ENCODE measurements at places on chromosomes 6 and 20.

DNA sequence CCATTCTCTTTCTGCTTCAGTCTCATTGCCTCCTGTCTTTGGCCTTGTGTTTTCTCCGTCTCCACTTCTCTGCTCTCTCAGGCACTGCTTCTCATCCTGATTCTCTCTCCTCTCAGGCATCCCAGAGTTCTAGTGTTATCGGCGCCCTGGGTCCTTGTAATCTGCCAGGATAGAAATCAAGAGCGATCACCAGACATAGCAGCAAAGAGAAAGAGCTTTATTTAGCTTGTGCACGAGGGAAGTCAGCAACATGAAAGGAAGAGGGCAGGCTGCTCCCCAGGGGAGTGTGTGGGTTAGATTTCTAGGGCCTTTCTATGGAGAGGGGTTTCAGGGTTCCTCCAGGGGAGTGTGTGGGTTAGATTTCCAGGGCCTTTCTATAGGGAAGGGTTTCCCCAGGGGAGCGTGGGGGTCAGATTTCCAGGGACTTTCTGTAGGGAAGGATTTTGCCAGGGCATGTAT lies 32.5 kb downstream of the SUN5 start:
- peak; percentile 20 for DNase-seq

- no peak for DNase-seq
These were observed 39.5 kb downstream of the PPP1R16B start for GRCh38 chr20:38844963-38845362.

DNA sequence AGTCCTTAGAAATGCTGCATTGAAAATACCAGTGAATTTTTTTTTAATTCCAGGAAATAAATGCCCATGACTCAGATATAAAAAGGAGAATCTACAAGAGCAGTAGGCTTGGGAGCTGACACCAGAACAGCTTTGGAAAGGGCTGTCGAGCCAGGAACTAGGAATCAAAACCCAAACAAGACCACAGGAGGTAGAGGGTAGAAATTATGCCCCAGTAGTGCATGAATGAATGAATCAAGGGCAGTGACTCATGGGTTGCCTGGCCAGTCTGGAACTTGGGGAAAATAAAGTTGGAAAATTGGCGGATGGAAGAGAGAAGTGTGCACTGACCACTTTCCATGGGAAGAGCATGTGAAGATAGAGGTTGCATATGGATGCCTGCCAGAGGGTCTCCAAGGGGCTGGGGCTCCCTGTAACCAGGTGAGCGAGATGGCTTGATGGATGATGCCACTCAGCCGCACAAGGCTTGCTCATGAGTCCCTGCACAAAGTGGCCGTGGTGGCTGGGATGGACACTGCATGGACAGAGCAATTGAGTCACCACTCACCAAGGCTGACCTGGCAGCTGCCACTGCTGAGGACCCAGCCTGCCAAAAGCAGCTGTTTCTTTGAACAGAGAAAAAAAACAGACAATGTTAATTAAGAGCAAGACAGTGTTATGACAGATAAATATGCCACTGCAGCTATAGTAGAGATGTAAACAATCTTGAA lies 15.2 kb upstream of the MCCD1 start:
- no peak for DNase-seq

DNA sequence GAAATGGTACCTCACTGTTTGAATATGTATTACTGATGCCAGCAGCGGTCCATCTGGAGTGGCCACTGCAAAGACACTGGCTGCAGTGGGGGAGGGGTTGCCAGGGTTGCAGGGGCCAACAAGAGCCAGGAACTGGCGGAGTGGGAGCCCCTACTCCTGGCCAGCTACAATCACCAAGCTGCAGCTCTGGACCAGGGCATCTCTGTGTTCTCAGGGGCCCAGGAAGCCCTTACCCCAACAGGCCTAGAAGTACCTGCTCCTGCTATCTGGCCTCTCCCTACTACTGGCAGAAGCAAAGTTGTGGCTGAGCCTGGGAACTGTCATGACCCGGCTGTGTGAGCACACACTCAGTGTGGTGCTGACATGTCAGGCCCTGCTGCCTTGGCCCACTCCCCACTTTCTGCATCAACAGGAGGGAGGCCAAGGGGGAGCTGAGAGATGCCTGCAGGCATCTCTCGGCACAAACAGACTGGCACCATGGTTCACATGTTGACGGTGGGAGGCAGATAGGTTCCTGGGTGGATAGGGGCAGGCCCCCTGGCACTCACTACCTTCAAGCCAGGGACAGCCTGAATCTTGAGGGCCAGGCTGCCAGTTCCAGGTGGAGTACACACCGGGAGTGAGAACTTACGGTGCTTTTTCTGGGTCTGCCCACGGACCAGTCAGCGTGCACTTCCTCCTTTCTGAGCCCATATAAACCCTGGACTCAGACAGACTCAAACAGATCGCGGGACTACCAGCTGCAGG lies 1188.0 kb downstream of the GRIK2 start:
- no peak for DNase-seq

GRCh38 chr20:57329608-57330221 lies at the start of gene SPO11:
TSS of gene SPO11 (plus strand) at chr20:57329803. CDS start at chr20:57329868, 65 bp downstream.
- no peak for DNase-seq

DNA sequence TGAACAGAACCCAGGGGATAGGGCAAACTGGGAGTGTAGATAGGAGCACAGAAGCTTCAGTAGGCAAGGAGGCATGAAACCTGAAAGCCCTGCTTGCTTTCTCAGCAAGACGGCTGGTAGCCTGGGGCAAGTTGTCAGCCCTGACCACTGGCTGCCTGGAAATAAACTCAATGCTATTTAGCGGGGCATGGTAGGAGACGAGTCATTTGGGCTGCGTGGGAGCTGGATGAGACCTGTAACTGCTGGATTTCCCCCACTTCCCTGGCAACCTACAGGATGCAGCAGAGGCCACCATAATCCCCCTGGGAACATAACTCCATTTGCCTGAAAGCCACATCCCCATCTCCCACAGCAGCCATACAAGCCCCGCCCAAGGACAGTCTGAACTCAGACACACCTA lies 332.6 kb upstream of the TBX18 start:
- no peak for DNase-seq

DNA sequence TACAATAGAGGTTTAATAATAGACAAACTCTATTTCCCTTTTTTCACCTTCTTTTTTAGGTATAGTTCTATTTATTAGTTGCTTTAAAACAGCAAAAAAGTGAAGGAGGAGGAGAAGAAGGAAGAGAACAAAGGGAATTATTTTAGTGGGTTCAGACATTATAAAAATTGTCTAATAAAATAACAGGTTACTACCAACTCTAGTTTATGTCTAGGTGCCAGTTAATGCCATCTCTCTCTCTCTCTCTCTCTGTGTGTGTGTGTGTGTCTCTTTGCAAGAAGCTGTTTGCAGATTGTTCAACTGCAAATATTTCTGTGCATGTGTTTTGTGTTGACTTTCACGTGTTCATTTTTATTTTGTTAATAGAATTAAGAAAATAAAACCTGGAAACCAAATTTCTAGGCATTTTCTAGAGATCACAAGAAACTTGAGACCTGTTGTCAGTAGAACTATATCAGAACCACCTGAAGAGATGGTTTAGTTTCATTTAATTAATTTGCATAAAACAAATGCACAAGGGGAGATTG lies 313.5 kb upstream of the SGK1 start:
- DNase-seq = no peak

DNA sequence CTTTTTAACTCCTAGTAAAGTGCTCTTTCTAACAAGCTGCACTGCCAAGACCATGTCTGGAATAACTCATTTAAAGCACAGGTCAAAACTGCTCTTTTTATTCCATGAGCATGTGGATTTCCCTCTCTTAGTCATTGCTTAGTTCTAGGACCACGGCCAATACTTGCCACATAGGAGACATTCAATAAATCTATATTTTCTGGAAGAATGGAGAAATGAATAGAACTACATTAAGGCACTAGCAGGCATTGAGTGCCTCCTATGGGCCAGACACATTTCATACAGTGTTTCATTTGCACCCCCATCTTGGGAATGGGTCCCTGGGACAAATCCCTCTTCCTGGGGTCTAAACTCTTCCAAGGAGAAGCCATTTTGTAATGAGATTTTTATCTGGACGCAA lies 552.8 kb upstream of the CITED2 start:
- DNase-seq = no peak

DNA sequence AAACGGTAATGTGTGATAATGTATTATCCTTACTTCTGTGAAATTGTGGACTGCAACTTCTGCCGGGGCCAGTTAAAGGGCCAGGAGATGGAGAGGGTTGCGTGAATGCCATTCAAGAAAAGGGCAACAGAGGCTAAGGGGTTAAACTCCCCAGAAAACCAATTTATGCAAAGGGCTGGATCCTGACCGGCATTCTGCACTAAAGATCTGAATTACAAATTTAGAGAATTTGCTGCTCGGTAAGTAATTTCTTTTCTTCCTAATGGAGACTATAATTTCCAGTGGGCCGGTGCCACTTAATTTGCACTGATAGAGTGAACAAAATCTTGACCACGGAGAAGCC lies 130.1 kb downstream of the BCAS1 start:
- DNase-seq = no peak

DNA sequence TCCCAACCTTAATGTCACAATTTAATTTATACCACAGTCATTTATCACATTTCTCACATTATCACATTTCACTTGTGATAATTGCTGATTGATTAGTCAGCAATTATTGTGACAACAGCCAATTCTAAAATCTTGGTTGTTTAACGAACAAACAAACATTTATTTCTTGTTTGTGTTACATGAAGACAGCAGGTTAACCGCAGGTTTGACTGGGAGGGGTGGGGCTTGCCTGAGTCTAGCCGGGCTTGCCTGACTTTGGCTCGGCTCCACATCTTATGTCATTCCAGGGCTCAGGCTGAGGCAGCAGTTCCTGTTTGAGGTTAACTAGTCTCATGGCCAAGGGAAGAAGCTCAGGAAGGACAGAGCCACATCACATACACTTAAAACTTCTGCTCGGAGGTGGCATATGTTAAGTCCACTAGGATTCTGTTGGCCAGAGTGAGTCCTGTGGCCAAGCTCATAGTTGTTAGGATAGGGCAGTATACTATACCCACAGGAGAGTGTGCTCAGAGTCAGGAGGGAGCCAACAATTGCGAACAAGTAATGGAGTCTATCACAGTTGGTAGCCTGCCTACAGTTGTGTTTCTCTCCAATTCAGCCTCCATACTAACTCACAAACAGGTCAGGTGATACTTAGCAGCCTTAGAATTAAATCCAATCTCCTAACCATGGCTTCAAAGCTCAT lies 90.0 kb upstream of the IFNGR1 start:
- DNase-seq = peak; percentile 15

- DNase-seq = no peak
These were observed 23.5 kb upstream of the SMIM29 start for GRCh38 chr6:34272013-34272926.

GRCh38 chr6:52012582-52012981 lies 74.8 kb downstream of the PKHD1 start:
- no peak for DNase-seq

DNA sequence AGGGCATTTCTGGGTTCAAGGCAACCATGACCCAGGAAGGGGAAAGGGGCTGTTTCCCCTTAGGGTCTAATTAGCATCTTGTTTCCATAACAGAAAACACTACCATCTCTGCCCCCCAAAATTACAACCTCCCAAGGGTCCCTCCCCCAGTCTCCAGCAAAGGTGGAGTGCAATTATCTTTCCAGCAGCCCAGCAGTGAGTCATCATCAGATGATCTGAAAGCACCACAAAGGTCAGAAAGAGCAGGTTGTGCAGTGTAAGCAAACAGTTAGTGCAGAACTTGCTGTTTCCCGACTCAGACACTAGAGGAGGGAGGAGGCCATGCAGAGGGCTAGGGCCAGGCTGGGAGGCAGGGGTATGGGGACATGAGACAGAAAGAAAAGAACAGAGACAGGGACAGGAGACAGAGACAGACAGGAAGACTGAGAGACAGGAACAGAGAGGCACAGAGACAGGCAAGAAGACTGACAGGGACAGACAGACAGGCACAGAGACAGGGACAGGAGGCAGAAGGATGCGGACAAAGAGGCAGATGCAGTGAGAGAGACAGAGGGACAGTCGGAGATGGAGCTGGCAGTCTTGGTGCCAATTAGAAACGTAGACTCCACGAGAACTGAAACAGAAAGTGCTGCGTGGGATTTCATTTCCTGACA lies 62.5 kb downstream of the PYGB start:
- peak; percentile 67 for DNase-seq

GRCh38 chr20:38893056-38893564 lies 33.1 kb upstream of the FAM83D start:
- DNase-seq = peak; percentile 27

GRCh38 chr20:7967199-7967844 lies 27.1 kb upstream of the HAO1 start:
- DNase-seq = no peak

DNA sequence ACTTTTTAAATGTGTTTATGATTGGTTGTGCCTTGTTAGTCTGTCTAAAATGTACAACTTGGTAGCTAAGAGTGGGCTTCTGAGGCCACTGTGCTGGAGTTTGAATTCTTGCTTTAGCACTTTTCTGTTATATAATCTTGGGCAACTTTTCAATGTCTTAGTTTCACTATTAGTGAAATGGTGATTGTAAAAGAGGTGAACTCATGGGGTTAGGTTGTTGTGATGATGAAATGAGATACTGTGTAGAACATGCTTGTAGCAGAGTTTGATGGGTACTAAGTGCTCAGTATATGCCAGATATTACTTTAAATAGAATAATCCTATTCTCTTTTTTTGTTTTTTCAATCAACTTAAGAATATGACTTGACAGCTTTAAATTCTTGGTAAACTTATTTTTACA lies 624.7 kb downstream of the CD109 start:
- DNase-seq = no peak

DNA sequence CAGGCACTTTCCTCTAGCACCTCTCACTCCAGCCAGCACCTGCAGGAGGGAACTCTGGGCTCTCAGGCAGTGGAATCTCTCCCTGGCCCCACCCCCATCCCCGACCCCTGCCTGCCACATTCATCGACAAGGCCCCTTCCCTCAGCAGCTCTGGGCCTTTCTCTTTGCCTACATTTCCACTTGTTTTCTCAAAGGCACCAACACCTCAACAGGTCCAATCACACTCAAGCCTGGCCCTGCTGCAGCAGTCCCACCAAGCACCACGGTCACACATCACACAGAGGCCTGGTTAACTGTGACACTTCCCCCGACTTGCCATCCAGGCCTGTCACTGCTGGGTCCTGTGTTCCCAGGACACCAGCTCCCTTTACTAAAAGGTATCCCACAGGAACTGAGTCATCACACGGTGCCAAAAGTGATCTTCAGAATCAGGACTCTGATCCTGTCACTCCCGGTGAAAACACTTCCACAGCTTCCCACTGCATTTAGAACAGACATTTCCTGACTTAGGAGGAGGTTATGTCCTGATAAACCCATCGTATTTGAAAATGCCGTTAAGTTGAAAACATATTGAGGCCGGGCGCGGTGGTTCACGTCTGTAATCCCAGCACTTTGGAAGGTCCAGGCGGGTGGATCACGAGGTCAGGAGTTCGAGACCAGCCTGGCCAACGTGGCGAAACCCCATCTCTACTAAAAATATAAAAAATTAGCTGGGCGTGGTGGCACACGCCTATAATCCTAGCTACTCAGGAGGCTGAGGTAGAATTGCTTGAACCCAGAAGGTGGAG lies 54.9 kb downstream of the MYH7B start:
- DNase-seq = no peak

- no peak for DNase-seq
These were observed 78.4 kb downstream of the GMPR start for GRCh38 chr6:16316741-16317251.

- no peak for DNase-seq
These were observed 27.9 kb downstream of the NTSR1 start for GRCh38 chr20:62736407-62737071.
